NCI-H446 (cell line): ENCODE measurements at places on chromosomes 11 and 22.

GRCh38 chr11:44452827-44453572 lies 112.5 kb upstream of the CD82 start:
- peak; percentile 32 for DNase-seq

DNA sequence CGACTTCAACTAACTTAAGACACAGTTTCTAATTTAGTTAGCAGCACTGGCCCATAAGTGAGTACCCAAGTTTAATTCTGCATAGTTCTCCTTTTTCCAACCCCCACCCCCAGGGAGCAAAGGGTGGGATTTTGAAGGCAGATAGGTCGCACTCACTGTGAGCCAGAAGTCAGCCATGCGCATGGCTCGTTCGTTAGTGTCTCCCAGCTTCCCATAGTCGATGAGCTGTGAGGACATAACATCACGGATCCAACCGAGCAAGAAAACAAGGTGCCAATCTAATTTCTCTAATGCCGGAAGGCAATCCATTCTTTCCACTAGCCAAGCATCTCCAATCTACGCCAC lies 577 bp downstream of the MRPL17 start:
- DNase-seq = no peak

- DNase-seq = no peak
Measured at GRCh38 chr11:27401280-27401832, 38.3 kb upstream of the CCDC34 start.

DNA sequence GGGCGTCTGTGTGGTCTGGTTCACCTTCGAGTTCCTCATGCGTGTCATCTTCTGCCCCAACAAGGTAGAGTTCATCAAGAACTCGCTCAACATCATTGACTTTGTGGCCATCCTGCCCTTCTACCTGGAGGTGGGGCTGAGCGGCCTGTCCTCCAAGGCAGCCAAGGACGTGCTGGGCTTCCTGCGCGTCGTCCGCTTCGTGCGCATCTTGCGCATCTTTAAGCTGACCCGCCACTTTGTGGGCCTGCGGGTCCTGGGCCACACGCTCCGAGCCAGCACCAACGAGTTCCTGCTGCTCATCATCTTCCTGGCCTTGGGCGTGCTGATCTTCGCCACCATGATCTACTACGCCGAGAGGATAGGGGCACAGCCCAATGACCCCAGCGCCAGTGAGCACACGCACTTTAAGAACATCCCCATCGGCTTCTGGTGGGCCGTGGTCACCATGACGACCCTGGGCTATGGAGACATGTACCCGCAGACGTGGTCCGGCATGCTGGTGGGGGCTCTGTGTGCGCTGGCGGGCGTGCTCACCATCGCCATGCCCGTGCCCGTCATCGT lies 37.3 kb downstream of the KCNC1 start:
- no peak for DNase-seq

DNA sequence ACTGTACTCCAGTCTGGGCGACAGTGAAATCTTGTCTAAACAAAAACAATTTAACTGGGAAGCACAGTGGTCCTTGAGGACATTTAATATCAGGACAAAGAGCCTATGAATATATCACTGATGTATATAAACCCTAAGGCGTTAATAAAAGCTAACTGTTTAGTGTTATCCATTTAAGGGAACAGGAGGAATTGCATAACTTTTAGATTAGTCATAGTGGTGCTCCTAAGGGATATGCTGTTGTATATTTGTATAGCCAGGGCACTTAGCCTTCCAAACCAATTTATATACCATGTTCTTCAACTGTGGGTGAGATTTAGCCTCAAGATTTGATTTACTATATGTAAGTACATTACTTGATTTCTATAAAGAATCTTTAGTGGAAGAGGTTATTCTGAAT lies 3.0 kb upstream of the CHEK1 start:
- no peak for DNase-seq

GRCh38 chr11:269146-269890 lies 8.9 kb upstream of the NLRP6 start:
- no peak for DNase-seq

GRCh38 chr11:14722496-14722895 lies 78.9 kb downstream of the PDE3B start:
- no peak for DNase-seq

DNA sequence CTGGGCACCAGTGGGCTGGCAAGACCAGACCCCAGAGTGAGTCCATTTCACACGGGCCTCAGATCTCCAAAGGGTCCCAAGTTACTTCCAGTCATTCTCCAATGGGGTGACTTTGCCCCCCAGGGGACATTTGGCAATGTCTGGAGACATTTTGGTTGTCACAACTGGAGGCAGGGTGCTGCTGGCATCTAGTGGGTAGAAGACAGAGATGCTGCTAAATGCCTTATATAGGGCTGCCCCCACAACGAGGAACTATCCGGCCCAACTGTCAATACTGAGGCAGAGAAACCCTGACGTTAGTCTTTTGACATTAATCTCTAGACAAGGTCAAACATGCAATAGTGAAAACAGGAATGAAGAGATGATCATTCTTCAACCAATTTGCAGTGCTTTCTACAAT lies 6.4 kb downstream of the RTN4RL2 start:
- DNase-seq = no peak

GRCh38 chr11:2229713-2230297 lies 40.6 kb downstream of the ASCL2 start:
- DNase-seq = no peak

DNA sequence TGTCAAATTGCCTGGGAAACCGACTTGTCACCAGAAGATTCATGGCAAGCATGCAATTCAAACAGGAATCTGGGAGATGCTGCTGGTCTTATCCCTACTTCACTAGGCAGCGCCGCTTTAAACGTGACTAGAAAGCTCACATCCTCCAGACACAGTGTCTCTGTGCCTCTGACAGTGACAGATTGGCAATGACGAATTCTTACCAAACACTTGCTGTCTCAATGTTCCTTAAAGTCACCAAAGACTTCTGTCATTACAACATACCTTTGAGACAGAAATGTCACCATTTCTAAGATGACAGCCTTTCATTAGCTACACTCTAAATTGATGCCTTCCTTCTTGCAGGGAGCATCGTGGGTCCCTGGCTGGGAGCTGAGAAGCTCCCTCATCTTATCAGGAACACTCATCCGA lies 197.8 kb downstream of the CWF19L2 start:
- DNase-seq = no peak

GRCh38 chr11:44926036-44926435 lies 24.6 kb downstream of the TP53I11 start:
- no peak for DNase-seq

DNA sequence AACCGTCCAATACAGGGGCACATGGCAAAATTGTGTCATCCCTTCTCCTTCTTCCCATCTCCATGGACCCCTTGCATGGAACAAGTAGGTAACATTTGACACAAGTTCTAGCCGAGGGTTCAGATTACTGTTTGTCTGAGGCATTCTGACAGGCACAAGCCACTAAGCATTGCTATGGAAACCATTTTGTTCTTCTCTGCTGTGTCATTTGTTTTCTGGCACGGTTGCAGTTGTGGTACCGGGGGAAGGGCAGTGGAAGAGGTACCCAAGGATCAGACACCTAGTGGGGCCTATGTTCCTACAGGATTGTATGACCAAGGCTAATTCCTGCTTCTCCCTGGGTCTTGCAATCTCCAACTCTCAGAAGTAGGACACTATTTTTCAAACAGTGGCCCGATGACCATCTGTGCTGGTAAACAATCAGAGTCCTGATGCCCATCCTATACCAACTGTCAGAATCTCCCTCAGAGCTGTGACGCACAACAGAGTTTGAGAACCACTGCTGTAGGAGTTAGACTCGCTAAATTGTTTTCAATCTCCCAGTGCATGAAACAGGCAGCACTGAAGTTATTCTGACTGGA lies 69.3 kb downstream of the KCNC1 start:
- no peak for DNase-seq

- DNase-seq = no peak
Measured at GRCh38 chr22:22878801-22879674, 8.6 kb upstream of the IGLL5 start.

GRCh38 chr11:1100417-1101245 lies 26.0 kb downstream of the MUC2 start:
- no peak for DNase-seq

GRCh38 chr11:111836721-111837120 lies 34.7 kb downstream of the ALG9 start:
- no peak for DNase-seq

DNA sequence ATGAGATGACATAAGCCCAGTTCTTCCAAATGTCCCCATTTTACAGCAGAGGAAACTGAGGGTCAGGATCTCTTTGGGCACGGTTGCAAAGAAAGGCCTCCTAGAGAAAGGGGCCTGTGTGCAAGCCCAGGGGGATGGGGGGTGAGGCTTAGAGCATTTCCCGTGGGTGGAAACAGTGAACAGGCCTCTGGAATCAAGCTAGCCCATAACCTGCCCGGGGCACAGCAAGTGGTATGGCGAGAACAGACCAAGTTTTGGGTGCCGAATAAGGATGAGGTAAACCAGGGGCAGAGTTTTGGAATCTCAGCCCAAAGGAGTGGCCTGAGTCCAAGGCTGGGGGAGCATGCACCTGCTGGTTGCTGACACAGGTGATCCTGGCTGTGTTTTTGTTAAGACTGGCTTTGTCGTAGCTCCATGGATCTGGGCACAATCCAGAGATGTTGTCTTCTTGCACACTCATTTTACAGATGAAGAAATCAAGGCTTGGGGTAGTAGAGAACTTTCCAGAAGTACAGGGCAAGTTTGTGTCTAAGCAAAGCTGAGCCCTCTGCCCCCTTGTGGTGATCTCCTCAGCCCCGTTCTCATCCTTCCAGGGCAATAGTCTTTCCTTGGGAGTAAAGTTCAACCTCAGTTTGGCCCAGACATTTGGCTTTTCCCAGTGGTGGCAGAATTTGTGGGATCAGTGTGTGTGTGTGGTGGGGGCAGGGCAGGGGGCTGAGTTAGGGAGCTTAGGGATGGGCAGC lies 53.5 kb upstream of the MYEOV start:
- no peak for DNase-seq

DNA sequence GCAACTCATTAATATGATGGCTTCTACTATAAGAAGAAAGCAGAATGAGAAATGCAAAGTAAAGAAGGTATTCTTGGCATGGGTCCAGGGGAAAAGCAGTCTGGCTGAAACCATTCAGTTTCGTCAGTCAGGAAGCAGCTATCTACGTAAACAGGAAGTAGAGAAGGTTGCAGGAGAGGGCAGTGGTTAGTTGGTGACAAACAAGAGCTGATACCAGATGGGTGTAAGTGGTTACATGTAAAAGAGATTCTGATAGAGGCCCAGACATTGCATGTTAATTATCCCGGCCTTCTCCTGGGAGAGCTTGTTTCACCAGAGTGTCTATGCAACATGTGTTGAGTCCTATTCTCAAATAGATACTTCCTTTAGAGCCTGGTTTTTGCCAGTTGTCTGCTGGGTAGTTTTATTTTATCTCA lies 58.4 kb upstream of the PSMA1 start:
- DNase-seq = peak; percentile 23

DNA sequence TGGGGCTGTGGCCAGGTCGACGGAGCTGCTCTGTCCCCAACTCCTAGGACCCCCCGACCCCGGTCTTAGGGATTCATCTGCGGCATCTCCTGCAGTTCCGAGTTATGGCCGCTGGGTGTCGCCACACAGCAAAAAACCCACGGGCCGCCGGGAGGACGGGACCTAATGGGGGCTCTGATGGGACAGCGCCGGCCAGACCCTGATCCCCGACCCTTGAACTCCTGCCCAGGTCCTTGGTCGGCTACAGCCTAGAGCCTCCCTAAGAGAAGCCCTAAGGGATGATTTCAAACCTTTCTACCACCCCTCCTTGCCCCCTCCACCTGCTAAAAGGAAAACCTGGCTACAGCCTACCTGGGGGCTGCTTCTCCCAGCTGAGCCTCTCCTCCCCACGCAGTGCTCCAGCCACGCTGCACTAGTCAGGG lies 30.8 kb upstream of the LRRC10B start:
- peak; percentile 48 for DNase-seq

DNA sequence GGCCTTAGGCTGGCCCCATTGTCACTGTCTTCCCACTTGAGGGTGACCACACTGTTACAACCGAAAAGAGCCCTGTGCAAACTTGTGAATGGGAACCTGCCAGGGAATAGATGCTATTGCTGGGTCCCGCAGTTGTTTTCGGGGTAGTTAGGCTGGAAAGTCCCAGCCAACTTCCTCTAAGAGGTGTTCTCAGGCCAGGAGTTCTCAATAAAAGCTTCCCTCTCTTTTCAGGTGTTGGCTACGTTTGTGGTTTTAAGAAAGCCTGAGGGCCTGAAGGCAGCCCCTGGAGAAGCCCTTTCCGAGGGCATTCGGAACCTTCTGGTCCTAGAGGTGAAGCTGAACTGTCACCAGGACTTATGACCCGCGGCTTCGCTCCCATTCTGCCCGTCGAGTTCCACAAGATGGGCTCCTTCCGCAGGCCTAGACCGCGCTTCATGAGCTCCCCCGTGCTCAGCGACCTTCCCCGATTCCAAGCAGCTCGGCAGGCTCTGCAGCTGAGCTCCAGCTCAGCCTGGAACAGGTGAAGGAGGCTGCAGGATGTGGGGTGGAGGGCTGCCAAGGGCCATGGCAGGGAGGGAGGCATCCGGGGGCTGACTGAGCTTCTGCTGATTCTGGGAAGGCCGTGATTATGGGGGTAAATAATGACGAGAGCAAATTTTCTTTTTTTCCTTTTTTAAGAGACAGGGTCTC lies 104.8 kb downstream of the PRR5L start:
- no peak for DNase-seq

DNA sequence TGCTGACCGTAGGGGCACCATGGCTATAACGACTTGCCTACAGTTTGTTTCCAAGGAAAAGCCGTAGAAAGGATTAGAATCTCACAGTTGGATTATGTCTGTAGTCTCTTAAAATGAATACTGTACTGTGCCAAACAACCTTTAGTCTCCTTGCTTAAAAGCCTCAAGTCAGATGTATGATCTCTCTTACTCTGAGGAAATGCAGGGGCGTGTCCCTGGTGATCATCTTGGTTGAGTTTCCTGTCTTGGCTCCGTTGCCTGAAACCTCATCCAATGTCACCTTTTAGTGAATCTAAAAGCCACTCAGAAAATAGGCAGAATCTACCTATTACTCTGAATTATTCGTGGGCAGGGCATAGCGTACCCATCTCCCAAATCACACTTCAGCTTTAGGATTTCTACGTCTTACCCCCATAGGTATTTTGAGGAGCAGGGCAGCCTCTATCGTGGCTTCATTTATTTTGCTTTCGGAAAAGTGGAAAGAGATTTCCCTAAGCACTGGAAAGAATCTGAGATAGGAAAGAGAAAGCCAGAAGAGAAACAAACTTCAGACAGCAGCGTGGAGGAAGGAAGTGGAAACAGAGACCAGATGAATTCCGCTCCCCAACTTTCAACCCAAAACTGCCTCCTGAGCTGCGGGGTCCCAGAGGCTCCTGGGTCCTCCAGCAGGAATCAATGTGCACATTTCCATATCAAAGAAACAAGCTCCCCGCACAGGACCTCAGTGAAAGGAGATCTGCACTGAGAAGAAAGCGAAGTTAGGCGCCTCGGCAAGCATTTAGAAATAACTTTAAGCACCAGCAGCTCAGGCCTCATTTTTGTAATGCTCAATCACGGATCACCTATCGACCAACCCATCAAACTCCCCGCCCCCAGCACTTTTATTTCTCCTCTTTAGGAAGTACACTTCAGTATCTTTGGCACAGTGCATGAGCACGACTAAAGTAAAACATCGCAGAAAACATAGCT lies 245.8 kb downstream of the ETS1 start:
- DNase-seq = no peak

- no peak for DNase-seq
Measured at GRCh38 chr11:130381317-130381716, 47.1 kb downstream of the ADAMTS8 start.
